Cardiac fibroblast (primary cell): ENCODE measurements at places on chromosomes 2 and 18.

DNA sequence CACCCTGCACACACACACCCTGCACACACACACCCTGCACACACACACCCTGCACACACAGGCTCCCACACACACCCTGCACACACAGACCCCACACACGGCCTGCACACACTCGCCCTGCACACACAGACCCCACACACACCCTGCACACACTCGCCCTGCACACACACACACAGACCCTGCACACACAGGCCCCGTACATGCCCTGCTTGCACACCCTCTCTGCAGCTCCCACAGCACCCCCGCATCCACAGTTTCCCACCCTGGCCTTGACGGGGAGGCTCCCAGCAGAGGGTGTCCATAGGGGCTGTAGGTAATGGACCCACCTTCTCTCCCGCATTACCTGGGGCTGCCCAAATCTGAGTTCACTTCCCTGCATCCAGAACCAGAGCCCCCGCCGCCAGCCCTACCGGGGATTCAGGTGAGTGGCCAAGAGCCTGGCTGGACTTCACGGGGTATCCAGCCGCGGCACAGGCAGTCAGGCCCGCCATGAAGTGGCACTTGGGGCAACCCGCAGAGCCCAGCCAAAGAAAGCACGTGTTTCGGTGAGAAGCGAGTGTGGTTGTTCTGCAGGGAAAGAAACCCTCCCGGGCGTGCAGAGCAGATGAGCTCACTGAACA is 88.6 kb upstream of the GPC1 start:
- no peak for DNase-seq

GRCh38 chr2:148634749-148635148 is 9.8 kb upstream of the EPC2 start:
- no peak for DNase-seq

DNA sequence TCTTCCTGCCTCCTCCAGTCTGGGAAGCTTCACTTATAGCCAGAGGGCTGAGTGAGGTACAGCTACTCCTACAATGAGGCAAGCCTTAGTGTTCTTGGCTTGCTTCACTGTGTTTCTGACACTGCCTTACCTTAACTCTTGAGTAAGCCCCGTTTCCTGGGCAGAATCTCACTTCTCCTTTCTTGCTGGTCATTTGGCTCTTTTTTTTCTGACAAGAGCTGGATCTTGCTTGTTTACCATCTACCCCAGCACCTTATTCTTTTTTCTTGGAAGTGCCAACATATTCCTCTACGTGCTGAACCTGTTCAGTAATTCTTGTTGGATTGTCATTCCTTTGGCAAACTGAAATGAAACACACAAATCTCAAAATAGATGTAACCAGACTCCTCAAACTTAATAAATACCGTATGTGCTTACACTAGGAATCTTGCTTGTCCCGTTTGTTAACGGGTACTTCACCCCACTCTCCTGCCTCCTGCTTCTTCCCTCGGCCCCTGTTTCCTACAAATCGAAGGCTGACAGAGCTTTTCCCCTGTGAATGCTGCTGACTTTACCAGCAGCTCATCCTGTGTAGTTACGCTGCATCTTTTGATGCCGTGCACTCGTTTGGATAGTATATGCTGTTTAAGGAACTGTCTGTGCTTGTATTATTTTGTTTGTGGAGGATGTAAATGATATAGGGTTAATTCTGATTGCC is 132.2 kb downstream of the FMNL2 start:
- DNase-seq: peak; percentile 61

DNA sequence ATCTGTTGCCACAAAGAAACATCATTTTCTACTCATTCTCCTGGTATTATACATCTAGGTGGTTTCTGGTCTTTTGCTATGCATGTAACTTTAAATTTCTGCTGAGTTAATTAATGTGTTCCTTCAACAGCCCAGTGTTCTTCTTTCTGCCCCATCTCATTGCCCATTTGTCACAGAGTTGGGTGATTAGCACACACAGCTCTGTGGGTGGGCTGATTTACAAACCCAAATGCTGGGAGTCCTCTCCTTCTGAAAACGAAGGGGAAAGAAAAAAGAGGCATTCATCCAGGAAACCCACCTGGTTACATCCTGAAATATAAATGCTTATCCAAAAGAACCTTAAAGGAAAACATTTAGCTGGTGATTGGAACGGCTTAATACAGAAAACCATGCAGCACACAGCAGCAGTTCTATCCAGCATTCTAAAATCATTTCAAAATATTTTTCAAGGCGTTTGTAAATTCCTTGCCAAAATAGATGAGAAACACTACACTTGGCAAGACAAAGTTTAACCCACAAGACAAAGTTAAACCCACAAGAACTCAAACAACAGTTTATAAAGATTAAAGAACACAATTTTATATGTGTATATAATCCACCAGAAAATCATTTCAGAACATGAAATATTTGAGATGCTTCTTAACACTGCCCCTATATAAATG is 177.9 kb downstream of the ANTXR1 start:
- DNase-seq: no peak

- no peak for DNase-seq
Measured at GRCh38 chr2:73082523-73083410, 11.3 kb upstream of the SFXN5 start.

DNA sequence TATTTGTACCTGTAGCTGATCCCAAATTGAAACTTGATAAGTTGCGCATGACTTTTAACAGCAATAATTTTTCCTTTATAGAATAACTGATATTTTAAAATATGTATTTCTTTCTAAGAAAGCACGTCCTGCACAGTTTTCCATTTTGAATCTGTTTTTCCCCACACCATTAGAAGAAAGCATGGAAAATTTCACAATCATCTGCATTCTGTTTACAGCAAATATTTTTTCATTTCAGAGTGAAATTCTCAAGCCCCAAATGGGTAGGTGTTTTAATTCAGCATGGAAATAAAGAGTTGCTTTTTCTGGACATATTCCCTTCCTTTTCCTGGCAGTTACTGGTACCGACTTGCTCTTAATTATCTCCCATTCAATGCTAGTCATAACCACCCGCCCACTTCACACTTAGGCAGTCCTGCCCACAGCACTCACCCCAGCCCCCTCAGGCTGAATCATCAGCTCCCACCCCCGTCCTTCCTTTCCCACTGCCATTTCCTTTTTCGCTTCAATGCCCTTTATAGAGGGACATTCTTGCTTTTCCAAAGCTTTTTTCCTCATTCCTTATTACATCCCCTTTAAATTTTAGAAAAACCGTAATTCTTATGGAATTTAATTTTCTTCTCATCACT is 89.2 kb upstream of the GLS start:
- DNase-seq: peak; percentile 87

GRCh38 chr2:61411109-61411508 is 59.8 kb downstream of the USP34 start:
- no peak for DNase-seq

GRCh38 chr2:173770947-173771678 is 194.1 kb downstream of the SP3 start:
- no peak for DNase-seq

GRCh38 chr2:160418398-160418765 is 75.2 kb downstream of the RBMS1 start:
- DNase-seq: no peak

GRCh38 chr2:146108993-146109392 is 1589.1 kb upstream of the ZEB2 start:
- DNase-seq: no peak

DNA sequence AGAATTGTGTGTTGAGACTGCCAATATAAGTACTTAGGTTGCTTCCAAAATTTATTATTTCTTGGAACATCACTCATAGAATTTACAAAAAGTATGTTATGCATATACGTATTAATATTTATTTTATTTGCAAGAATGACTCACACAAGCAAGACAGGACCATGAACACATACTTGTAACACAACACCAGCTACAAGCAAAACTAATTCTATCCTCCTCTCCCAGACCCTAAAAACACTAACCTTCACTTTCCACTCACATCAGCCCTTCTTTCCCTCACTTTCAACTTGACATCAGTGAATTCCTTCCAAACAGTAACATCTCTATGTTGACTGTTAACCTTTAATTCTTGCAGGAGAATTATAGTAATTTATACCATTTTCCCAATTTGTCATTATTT is 24.3 kb downstream of the OSBPL1A start:
- no peak for DNase-seq

- DNase-seq: peak; percentile 5
Measured at GRCh38 chr2:199775267-199775666, 75.7 kb downstream of the FTCDNL1 start.

DNA sequence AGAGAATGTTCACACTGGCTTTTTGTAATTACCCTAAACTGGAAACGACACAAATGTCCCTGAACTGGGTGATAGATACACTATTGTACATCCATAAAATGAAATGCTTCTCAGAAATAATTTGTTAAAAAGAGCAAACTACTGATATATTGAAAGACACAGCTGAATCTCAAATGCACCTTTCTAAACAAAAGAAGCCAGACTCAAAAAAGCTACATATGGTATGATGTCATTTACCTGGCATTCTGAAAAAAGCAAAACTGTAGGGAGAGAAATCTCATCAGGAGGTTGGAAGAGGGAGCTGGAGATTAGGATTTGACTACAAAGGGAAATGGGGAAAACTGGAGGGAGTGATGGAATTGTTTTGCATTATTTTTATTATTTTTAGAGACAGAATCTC is 12.0 kb downstream of the SLC38A11 start:
- DNase-seq: no peak

DNA sequence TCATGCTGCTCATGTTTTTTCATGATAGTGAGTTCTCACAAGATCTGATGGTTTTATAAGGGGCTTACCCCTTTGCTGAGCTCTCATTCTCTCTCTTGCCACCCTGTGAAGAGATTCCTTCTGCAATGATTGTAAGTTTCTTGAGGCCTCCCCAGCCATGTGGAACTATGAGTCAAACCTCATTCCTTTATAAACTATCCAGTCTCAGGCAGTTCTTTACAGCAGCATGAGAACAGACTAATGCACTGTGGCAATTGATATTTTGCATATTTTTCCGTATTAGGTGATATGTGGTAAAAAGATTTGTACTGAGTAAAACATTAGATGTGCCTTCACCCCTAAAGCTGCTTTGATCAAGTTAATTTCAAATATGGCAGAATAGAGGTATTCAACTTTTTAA is 48.8 kb downstream of the RAB27B start:
- DNase-seq: no peak

- no peak for DNase-seq
Measured at GRCh38 chr18:77597726-77598125, 348.1 kb downstream of the GALR1 start.

DNA sequence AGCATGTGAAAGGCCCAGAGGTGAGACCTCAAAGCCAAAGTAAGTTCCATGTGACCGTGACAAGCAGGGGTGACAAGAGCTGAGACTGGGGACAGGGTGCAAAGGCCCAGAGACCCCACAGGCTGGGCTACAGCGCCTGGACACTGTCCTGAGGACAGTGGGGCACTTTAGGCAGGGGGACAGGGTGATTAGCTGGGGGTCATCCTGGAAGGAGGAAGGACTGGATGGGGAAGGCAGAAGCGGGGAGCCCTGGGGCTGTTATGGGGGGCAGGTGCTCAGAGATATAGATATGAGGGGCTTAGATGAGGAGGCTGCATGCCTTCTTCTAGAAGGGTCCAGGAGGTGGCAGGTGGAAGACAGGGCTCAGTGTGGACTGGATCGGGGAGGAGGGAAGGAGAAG is 31.5 kb downstream of the KIF1A start:
- no peak for DNase-seq

DNA sequence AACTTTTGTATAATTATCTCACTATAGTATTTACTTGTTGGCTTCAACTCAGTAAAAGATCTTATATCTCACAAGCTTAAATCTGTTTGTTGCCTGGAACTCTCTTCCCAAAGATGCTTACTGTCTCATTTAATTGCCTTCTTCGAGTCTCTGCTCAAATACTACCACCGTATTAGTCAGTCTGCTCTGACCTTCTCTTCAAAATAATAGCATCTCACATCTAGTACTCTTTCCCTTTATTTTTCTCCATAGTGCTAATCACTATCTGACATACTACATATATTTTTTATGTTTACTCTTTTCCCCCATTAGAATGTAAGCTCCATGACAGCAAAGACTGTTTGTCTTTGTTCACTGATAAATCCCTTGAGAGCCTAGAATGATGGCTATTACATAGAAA is 10.6 kb upstream of the MPP4 start:
- no peak for DNase-seq

GRCh38 chr18:79377187-79377891 is 18.4 kb upstream of the NFATC1 start:
- DNase-seq: no peak

GRCh38 chr18:60838677-60839076 is 466.1 kb upstream of the MC4R start:
- peak; percentile 4 for DNase-seq

GRCh38 chr2:86044614-86045013 is 61.1 kb downstream of the POLR1A start:
- DNase-seq: no peak

- DNase-seq: no peak
Measured at GRCh38 chr2:238425505-238425978, 1.2 kb upstream of the ASB1 start.

- DNase-seq: peak; percentile 67
Measured at GRCh38 chr2:168136392-168136977, 110.9 kb downstream of the STK39 start.
